Activated effector memory CD4-positive, alpha-beta T cell treated with anti-CD3 and anti-CD28 coated beads, Interleukin-2, amount 50 U/mL, for 16 hours (primary cell): ENCODE measurements at places on chromosomes 6 and 20.

GRCh38 chr6:15062516-15063252 lies 183.2 kb upstream of the JARID2 start:
- no peak for DNase-seq

DNA sequence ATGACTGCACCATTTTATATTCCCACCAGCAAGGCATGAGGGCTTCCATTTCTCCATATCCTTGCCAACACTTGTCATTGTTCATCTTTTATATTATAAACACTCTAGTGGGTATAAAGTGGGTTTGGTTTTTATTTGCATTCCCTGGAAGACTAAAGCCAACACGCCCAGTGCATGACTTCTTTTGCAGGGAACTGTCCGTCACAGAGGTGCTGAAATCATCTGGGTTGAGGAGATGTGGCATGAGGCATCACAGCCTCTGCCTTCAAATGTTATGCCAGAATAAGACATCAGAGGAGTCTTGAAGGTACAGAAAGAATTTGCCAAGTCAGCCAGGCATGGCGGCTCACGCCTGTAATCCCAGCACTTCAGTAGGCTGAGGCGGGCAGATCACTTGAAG lies 29.9 kb upstream of the FAM210B start:
- no peak for DNase-seq

DNA sequence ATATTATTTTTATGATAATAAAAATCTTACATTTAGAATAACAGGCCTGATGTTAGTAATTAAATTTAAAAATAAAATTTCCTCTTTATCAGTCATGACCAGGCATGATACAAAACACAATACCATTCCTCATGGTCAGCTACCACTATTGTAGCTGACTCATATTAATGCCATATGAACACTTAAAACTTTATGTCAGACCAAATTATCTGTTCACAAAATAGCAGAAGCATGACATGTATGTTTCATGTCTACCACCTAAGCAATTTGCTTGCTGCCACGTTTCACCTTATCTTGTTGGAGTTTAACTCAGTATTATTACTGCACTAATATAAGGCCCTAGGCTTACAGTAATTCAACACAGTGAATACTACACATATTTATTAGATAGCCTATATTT lies 65.7 kb downstream of the HTR1B start:
- DNase-seq: no peak

DNA sequence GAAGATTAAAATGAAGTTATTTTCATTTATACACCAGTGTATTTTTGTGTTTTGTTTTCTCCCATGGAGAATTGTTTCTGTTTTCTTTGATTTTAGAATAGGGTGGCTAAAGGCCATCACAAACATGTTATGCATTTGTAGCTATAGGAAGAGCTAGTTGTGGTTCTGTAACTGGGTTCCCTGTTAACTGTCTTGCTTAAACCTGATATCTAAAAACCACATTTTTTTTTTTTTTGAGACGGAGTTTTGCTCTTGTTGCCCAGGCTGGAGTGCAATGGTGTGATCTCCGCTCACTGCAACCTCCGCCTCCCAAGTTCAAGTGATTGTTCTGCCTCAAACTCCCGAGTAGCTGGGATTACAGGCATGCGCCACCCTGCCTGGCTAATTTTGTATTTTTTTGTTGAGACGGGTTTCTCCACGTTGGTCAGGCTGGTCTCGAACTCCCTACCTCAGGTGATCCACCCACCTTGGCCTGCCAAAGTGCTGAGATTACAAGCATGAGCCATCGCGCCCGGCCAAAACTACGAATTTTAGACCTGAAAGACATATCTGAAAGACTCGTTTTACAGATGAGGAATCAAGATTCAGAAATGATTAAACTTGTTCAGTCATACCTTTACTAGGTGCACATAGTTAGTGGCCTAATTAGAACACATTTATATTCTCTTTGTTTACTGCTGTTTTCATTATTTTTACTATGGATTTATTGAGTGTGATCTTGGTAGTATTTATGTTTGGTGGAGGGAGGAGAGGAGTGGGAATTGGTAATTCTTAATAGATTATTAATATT lies 18.0 kb downstream of the SCAF8 start:
- no peak for DNase-seq

GRCh38 chr6:121664158-121664557 lies 228.7 kb downstream of the GJA1 start:
- DNase-seq: no peak

- DNase-seq: no peak
Observed at GRCh38 chr6:6890400-6890858, 217.3 kb upstream of the RREB1 start.

GRCh38 chr6:10528158-10528981 lies 7.2 kb downstream of the GCNT2 start:
- peak; percentile 67 for DNase-seq

DNA sequence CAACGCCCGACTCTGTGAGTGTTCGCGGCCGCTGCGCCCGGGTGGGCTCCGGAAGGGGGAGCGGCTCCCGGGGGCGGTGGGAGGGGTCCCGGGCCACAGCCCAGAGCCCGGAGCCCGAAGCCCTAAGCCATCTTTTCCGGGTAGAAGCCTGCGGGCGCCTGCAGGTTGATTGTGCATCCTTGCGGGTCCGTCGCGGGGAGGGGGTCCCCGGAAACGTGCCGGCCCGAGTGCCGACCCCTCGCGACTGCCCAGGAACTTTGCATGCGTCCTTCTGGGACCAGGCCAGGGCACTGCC lies 413 bp downstream of the PTPRA start:
- peak; percentile 87 for DNase-seq

- no peak for DNase-seq
Observed at GRCh38 chr6:166221040-166221439, 53.4 kb upstream of the TBXT start.

DNA sequence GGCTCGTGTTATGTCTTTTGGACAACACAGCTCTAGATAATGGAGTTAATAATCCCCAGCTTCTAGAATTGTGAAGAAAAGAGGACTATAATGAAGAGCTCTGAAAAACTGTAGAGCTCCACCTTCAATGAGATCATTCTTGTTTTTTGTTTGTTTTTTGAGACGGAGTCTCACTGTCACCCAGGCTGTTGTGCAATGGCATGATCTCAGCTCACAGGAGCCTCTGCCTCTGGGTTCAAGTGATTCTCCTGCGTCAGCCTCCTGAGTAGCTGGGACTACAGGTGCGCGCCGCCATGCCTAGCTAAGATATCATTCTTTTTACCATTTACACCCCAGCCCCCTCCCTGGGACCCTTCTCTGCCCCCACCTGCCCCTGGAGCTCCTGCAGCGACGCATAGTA lies 36.6 kb downstream of the ERGIC3 start:
- peak; percentile 30 for DNase-seq

DNA sequence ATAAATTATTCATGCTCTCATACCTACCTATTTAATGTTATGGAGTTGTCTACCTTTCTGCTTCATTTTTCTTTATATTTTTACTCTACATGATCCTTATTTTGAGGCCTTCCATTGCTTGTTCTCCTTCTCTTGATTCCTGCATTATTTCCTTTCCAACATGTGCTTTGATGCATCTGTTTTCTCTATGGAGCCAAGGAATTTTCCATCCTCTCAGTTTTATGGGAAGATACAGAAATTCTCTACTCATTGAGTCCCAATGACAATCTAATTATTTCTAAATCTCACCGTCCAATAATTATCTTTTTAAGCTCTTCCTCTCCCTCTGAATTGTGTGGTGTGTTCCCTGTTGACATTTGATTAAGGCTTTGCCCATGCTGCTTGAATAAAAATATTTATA lies 136.0 kb downstream of the PACRG start:
- no peak for DNase-seq

DNA sequence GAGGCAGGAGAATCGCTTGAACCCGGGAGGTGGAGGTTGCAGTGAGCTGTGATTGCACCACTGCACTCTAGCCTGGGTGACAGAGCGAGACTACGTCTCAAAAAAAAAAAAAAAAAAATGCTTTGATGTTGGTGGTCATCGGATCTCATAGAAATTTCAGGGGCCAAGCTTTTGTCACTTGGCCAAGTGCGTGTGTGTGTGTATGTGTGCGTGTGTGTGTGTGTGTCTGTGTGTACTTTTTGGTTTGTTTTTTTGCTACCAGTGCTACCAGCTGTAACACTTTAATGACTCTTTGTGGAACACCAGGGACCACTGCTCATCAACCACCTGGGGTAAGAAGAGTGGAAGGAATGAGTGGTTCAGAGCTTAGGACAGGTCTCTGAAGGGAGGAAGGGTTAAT lies 49.7 kb downstream of the TRAF3IP2 start:
- DNase-seq: no peak

DNA sequence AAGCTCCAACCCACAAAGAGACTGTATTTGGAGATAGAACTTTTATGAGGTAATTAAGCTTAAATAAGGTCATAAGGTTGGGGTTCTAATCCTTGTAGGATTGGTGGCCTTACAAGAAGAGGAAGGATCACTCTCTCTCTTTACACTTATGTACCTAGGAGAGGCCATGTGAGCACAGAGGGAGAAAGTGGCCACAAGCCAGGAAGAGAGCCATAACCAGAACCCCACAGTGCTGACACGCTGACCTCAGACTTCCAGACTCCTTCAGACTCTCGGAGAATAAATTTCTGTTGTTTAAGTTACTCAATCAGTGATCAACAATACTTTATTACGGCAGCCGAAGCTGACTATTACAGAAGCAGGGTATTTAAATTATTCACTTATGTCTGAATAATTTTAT lies 430.5 kb upstream of the EPHA7 start:
- DNase-seq: no peak

DNA sequence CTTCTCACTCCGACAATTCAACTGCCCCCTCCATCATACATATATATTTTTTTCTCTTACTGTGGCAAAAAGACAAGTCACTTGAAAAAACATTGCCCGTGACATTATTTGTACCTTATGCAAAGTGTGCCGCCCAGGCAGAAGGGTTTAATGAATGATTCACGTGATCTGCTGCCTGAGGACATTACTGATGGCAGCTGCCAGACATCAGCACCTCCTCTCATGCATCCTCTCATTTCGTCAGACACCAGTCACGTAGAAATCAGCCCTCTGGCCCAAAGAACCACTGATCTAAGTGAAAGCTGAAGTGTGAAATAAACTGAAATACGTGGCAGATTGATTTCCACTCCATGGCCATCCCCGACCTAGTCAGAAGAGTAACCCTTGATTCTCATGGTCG lies 218.8 kb upstream of the PDE10A start:
- DNase-seq: no peak

DNA sequence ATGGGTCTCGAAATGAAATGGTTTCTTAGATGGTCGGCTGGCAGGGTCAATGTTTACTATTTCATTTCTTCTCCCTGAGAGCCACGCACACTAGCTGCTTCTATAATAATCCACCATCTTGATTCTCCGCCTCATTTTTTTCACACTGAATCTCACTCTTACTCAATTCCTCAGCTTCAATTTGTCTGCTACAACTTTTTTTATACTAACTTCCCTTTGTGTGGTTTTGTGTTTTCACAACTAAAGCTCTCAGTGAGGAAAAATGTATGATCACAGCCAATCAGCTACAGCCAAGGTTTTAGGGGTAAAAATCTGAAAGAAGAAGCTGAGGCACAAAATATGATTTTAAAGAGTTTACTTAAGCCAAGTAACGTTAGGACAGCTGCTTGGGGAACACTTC lies 1309.4 kb downstream of the EPHA7 start:
- DNase-seq: no peak

- DNase-seq: no peak
Observed at GRCh38 chr6:87925373-87926060, 122.1 kb upstream of the SPACA1 start.

DNA sequence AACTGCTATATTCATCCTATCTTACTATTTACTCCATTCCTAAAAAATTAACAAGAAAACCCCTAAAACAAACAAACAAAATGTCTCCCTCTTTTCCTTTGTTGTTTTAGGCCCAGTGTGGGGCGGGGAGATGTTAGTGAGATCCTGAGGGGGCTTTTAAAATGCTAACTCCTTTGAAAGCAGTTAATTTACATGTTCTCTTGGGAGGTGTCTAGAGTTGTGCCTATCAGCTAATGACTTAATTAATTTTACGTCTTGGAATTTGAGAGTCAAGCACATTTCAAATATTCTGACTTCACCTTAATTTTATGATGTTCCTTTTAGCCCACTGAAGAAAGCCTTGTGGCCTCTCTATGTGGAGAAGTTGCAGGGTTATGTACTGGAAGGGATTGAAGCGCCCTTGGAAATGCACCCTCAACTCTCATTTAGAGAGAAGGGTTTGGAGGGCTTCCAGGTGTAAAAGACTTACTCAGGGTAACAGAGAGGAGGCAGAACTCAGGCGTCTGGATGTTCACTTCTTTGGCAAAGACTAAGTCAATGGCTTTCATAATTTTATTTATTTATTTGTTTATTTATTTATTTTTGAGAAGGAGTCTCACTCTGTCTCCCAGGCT lies 4.9 kb downstream of the SASH1 start:
- no peak for DNase-seq

DNA sequence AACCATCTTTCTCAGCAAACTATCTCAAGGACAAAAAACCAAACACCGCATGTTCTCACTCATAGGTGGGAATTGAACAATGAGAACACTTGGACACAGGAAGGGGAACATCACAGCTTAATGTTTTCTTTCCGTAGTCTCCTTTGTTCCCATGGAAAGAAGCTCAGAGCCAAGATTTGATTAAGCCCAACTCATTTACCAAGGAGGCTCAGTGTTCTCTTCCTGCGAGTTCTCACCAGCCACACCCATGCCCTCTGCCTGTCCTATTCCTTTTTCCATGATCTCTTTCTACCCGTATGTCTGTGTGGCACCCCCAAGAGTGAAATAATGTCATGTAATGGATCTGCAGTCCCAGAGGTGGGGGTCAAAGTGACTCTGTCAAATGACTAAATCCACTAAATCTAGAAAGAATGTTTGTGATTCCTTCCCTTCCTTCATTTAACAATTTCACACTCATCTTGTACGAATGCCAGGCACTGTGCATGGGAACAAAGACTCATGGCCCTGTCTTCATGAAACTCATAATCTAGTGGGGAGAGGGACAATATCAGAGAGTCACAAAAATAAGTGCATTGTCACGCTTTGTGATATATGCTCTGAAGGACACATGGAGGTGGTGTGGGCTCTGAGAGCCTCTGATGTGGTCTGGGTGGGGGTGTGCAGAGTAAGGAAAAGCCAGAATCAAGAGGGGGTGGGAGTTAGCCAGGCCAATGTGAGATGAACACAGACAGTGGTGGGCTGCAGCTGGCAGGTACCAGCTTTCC lies 292.1 kb downstream of the CDC5L start:
- no peak for DNase-seq

GRCh38 chr6:7440476-7440875 lies 50.9 kb downstream of the RIOK1 start:
- no peak for DNase-seq

DNA sequence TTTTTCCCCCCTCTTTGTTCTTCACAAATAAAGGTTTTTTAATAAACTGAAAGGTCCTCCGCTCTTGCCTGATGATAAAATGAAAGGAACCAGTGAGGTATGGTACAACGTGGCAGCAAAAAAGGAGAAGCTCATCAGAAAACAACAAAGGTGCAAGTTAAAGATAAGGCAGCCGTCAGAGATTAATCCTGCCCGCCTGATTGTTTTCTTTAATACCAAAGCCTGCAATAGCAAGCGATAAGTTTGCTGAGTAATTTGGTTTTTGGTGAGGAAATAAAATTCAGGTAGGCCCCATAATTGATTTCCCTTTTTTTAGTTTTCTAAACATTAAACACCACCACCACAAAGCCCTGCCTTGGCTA lies 177.9 kb downstream of the MBOAT1 start:
- no peak for DNase-seq
